ENCODE measurements at places on chromosomes 3 and 15. TPM values are rescaled to one million over a fixed set of nuclear protein-coding genes. Genes with fewer than 3 reads are reported as not detected.

- DNase-seq = no peak
- H3K36me3 ChIP-seq = no peaks in the 10 kb centered on the region
- no peaks in the 10 kb centered on the region for H3K27me3 ChIP-seq
- no peak overlapping the region for H3K4me3 ChIP-seq
- H3K27ac ChIP-seq = no peak overlapping the region
- no peaks in the 10 kb centered on the region for H3K4me1 ChIP-seq
Observed at GRCh38 chr3:133494469-133494868, 79.0 kb upstream of the CDV3 start.

- DNase-seq = no peak
- H3K4me3 ChIP-seq = peak overlapping the region; percentile 98
- H3K27ac ChIP-seq = peak overlapping the region; percentile 78
- no peaks in the 10 kb centered on the region for H3K27me3 ChIP-seq
- H3K36me3 ChIP-seq = no peaks in the 10 kb centered on the region
Observed at GRCh38 chr15:22981051-22981840, 1.1 kb upstream of the CYFIP1 start.

The IMPG2 gene
- 2.6 TPM for total RNA-seq

- no peak overlapping the region for H3K4me3 ChIP-seq
- H3K4me1 ChIP-seq = no peaks in the 10 kb centered on the region
- no peaks in the 10 kb centered on the region for H3K36me3 ChIP-seq
- no peak overlapping the region for H3K27ac ChIP-seq
Observed at GRCh38 chr3:183022936-183023516, 42.7 kb upstream of the DCUN1D1 start.

- H3K4me1 ChIP-seq = no peaks in the 10 kb centered on the region
- no peaks in the 10 kb centered on the region for H3K27me3 ChIP-seq
- H3K36me3 ChIP-seq = no peaks in the 10 kb centered on the region
- no peak for DNase-seq
- no peak overlapping the region for H3K4me3 ChIP-seq
Observed at GRCh38 chr15:31839388-31839787, 190.9 kb upstream of the CHRNA7 start.

GRCh38 chr3:108178676-108179075 is 43.5 kb downstream of the IFT57 start:
- H3K4me3 ChIP-seq = no peak overlapping the region
- H3K27me3 ChIP-seq = no peaks in the 10 kb centered on the region
- no peaks in the 10 kb centered on the region for H3K36me3 ChIP-seq
- no peak for DNase-seq
- H3K27ac ChIP-seq = no peak overlapping the region
- H3K4me1 ChIP-seq = no peaks in the 10 kb centered on the region

- no peak overlapping the region for H3K4me3 ChIP-seq
- H3K4me1 ChIP-seq = no peaks in the 10 kb centered on the region
Observed at GRCh38 chr3:151593928-151594327, 133.1 kb upstream of the IGSF10 start.

GRCh38 chr3:102113421-102114041 is 264.2 kb downstream of the NFKBIZ start:
- no peak overlapping the region for H3K4me3 ChIP-seq
- H3K27ac ChIP-seq = peak overlapping the region; percentile 78

DNA sequence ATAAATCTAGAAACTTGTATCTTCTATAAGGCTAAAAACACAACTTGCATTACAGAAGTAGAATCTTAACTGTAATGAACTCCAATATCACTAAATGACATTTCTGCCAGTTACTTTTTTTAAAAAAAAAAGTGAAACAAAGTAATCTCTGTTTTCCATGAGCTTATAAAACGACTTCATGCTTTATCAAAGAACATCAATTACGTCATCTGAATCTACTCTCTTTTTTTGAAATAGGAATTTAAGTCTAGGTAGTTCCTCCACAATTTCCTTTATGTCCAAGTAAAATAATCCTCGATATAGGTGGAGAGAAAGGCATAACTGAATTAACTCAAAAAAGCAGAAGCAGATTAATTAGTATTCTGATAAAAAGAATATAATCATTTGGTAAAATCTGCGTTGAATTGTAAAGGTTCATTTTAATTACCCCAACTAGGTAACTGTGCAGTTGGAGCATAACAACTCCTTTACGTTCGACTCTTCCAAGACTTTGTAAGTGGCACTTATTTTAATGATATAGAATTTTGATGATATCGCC is 1.4 kb downstream of the UACA start:
- H3K36me3 ChIP-seq = no peaks in the 10 kb centered on the region
- DNase-seq = no peak
- no peaks in the 10 kb centered on the region for H3K4me1 ChIP-seq
- peak overlapping the region; percentile 81 for H3K4me3 ChIP-seq
